ENCODE measurements at places on chromosomes 7 and 10.
A peak's percentile ranks its signal among the peaks of the same experiment; 100 is the strongest.

DNA sequence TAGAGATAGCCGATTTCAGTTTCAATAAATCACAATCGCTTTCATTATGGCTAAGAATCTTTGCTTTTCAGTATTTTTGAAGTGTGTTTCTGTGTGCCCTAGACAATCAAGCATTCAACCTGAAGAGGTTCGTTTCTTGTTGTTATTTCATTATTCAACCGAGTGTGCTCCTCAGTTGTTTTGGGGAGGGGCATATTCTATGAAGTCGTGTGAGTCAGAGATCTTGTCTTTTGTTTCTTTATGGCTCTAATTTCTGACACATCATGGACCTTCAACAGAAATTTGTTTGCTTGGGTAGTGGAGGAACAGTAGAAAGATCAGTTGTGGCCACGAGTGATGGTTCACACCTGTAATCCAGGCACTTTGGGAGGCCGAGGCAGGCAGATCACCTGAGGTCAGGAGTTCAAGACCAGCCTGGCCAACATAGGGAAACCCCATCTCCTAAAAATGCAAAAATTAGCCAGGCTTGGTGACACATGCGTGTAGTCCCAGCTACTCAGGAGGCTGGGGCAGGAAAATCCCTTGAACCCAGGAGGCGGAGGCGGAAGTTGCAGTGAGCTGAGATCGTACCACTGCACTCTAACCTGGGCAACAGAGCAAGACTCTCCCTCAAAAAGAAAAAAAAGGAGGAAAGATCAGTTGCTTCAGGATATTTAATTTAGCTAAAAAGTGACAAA lies 38.3 kb downstream of the C1QL3 start:
- no peak for DNase-seq

GRCh38 chr7:81301815-81302214 lies 383.0 kb upstream of the SEMA3C start:
- DNase-seq = no peak

- DNase-seq = no peak
Measured at GRCh38 chr10:127015373-127015772, 110.1 kb downstream of the DOCK1 start.

DNA sequence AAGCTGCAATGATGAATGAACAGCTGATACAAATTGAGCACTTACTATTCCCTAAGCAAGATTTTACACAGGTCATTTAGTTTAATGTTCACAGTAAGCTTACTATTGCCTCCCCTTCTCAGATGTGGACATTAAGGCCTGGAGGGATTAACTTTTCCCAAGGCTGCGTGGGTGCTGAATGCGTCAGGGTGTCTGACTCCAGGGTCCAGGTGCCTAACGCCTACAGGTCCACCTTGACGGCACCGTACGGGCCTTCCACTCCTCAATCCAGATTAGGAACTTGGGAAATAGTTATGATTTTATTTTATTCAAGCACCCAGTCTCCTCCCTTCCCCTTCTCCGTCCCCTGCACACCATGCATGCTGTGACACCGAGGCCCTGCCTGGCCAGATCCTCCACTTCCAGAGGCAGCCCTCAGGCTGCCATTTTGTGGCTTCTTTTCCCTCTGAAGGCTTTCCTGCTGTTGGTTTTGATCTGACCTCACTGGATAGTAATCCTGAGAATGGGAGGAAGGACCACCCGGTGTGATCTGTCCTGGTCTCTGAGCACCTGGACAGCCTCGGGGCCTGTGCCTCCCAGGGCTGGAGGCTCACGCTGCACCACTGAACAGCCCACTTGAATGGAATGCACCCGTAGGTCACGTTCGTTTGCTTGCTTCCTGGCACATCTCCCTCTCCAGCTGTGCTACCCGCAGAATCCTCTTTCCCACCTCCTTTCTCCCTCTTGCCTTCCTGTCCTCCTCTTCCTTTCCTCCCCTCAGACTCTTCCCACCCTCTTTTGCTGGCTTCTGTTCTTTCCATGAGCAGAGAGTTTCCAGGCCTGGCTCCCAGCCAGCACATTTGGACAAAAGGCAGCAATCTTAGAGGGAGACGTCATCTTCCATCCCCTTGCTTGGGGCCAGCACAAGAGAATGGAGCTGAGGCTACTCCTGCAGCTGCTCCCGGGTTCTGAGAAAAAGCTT lies 14.4 kb downstream of the DENND2A start:
- no peak for DNase-seq

GRCh38 chr10:104252368-104252767 lies 2.3 kb upstream of the GSTO1 start:
- DNase-seq = no peak

DNA sequence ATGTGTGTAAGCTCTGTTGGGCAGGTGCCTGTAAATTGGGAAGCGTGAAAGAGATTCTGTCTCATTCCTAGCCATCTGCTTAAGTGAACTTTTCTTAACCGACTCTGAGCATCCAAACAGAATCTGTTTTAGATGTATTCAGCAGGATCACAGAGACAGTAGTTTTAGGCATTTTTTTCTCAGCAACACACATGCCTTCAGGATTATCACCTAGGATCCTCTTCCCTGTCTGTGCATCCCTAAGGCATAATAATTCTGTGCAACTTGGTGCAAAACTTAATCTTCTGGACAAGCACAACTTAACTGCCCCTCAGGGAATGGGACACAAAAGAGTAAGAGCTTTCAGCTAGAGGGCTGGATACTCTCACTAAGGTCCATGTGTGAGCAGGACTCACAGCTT lies 284.8 kb downstream of the C7orf25 start:
- DNase-seq = no peak

DNA sequence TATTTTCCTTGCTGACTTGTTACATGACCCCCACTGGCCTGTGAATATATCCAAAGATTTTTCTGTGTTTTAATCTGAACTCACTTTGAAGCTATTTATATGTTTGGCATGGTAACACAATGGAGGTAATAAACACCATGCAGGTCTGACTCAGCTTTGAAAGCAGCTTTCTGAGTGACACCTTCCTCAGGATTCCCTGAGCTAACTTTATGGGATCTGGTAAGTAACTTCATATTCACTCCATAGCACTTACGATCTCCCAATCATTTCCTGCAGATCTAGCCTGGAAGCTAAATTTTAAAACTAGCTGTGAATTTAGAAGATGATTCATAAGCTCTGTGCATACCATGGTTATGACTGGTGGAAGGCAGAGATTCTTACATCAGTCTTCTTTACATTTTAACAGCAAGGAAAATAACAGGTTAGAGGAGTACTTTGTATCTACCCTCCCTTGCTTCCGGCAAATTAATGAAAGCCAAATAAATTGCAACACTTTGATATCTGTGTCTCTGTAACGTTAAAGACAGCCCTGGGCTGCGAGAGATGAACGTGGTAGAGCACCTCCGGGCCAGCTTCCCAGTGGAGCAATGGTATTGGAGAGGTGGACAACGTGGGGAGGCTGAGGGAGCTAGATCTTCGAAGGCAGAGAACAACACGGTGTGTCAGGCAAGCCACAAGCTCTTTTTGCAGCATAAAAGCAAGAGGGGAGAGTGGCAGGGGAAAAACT lies 170.2 kb upstream of the KLF14 start:
- DNase-seq = no peak

DNA sequence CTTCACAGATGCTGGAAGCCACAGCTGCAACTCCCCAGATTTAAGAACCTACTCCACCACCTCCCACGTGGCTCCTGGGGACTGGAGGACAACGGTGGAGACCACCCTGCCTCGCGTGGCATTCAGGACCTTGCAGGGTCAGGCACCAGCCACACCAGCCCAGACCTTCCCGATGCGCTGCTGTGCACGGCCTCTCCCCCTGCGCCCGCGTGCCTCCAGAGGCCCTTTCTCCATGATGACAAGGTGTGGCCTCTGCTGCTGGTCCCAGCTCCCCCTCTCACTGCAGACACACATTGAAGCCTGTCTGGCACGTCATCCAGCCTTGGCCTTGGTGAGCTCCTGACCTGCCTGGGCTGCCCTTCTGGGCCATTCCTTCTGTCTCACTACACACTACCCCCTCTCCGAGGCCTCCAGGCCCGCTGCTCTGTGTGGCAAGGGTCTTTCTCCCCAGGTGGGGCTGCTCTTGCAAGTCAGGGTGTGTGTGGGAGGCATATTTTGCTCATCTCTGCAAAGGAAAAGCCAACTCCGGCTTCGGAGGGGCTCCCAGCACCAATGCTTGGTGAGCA lies 254.8 kb downstream of the MAD1L1 start:
- no peak for DNase-seq

DNA sequence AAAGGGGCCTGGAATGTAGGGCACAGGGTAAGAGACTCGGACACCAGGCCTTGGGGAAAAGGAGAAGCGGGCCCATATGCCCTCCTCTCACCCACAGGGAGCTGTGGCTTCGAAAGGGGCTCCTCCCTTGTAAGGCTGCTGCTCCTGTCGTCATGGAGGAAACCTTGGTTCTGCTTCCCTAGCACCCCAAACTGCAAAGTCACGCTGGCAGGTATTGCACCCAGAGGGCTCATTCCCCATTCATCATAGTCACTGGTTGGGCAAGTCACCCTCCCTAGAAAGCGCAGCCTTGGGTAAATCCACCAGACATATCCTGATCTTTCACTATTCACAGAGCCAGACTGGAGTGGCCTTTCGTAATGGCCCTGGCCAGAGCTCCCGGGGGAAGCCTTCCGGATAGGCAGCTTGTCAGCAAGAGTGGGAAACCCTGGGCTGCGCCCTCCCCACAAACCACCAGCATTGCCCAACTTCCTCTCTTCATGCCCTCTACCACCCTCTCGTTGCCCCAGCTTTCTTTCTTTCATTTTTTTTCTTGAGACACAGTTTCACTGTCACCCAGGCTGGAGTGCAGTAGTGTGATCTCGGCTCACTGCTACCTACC lies 121.0 kb downstream of the HIP1 start:
- DNase-seq = peak; percentile 95

DNA sequence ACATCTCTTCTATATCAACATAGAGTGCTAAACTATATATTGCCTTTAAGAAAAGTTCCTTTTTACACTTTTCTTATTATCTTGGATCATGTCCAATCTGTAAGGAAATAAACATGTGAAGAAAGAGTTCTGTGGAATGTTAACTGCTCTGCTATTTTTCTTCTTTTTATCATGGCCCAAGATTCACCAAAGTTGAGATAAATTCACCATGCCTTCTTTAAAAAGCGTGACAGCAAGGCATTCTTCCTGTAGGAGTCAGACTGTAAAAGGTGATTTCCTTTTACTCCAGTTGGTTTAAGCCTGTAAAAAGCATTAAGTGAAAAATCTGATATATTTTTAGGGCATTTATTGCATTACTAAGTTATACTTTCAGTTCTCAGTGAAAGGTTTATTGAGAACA lies 165.7 kb upstream of the FZD1 start:
- no peak for DNase-seq

DNA sequence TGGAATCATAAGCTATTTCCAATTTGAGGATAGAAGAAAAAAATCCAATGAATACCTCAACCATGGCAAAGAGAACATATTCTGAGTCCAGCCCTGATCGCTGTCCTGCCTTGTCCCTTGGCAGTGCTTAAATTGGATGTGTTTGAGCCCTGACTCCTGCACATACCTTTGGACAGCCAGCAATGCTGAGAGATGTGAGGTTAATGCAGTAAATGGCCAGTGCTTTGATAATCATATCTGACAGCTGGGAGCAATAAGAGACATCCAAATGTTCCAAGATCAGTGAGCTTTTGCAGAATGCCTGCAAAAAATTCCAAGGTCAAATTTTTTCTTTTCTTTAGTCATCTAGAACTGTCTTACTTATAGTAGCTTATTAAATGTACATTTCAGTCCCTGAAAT lies 80.1 kb upstream of the LRRC17 start:
- no peak for DNase-seq

Measured in left lung (tissue), 14 donors.